AG04450 (cell line): ENCODE measurements at places on chromosomes 2 and 18.

DNA sequence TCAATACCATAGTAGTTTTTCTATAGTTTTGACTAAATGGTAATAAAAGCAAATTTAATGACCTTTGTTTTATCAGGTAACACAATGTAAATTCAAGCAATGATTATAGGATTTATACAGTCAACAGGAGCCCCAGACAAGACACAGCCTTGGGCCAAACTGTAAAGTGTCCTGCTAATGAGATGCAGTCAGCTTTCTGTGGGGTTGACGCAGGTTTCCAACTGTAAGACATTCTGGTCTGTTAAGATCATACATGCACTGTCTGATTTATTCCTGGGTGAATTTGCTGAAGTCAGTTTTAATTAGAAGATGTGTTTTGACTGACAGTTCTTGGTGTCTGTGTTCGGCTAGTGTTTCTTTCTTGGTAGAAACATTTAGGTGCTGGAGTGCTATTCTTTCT is 180.3 kb downstream of the SNTG2 start:
- no peak for DNase-seq

GRCh38 chr2:209368406-209368805 is 55.4 kb upstream of the MAP2 start:
- no peak for DNase-seq

GRCh38 chr2:207180741-207181140 is 15.0 kb upstream of the KLF7 start:
- DNase-seq = no peak

DNA sequence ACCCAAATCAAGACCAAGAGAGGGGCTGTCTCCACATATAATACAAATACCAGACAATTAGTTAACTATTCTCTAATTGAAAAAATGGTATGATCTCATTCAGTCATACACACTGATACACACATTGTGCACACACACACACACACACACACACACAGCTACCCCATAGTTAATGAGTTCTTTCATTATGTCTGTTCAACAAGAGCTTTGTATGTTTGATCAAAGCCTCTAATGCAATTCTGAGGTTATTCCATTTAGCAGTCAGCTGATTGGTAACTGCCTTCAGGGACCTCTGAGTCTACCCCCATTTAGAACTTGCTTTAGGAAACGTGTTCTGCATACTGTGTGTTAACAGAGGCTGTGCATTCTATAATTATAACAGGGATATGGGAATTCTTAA is 741.4 kb upstream of the LRRTM4 start:
- DNase-seq = no peak

- DNase-seq = no peak
These were observed 257.2 kb downstream of the DYSF start for GRCh38 chr2:71710367-71711132.

DNA sequence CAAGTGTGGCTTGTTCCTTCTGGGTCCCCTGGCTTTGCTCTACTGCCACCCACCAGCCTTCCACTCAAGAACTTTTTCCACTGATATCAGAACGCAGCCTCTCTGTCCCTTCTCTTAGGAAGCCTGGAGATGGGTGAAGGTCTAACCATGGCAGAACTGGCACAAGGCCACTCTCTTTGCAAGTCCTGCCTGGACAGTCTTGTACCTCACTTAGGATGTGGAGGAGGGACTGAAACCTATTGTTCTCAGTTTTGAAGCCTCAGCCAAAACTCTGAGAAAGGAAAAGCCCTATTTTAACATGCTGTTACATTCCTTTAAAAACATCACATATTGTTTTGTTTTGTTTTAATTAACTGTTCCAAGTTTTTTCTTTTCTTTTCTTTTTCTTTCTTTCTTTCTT is 58.9 kb upstream of the NCOA1 start:
- no peak for DNase-seq

DNA sequence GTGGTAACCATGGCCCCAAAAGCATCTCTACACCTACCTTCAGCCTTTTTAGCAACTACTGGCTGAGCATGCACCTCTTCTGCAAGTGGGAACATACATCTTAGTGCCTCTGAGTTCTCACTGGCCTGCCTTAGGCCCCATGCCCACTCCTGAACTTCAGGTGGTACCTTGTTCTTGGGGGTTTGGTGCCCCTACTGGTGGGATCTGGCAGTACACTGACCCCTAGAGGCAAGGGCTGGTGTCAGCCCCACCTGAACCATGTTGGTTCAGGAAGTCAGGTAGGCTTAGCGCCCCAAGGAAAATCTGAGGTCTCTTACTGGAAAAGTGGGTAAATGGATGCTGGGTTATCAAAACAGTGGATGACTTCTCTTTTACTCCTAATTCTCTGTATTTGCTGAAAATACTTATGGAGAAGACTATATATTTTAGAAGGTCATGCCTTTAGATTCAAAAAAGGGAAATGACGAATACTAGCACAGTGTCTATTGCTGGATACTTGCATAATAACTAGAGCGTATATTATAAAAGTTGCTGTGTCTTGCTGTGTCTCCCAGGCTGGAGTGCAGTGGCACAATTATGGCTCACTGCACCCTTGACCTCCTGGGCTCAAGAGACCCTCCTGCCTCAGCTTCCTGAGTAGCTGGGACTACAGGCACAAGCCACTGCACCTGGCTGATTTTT is 84.6 kb downstream of the RAB31 start:
- no peak for DNase-seq

DNA sequence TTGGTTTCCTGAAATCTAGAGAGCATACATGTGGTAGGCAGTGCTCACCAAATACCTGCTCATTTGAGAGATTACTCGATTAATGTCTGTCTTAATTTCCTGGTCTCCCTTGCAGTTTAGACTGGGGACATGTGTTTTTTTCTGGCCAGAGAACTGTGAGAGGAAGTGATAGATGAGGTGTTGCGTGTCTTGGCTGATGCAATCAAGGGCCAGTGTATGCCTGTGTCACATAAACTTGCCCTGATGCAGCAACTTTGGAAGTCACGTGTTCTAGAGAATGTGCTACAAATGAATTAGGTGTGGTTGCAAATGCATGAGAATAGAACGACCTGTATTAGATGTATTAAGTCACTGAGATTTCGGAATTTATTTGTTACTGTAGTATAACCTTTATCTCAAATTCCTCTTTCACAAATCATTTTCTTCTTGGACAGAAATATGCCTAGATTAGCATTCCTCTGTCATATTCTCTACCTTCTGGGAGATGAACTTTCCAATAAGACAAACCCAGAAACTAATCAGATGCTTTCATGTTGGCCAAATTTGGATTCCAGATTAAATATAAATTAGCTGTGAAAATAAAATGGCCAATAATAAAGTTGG is 9.9 kb upstream of the IL1A start:
- peak; percentile 69 for DNase-seq

DNA sequence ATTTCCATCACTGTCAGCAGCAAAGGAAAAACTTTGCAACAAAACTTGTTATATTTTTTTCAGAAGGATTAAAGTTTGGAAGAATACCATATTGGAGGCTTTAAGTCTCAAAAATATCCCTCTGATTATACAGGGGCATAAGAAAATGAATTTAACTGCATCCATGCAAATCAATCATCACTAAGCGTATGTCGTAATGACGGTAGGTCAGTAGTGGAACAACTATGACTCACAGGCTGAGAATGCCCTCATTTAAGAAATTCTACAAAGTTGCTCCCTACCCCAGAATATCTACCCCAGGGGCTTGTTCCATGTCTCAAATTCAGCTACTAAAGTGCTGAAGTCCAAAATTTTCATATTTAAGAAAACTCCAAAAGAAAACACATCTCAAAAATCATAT is 12.5 kb upstream of the NAB1 start:
- no peak for DNase-seq

DNA sequence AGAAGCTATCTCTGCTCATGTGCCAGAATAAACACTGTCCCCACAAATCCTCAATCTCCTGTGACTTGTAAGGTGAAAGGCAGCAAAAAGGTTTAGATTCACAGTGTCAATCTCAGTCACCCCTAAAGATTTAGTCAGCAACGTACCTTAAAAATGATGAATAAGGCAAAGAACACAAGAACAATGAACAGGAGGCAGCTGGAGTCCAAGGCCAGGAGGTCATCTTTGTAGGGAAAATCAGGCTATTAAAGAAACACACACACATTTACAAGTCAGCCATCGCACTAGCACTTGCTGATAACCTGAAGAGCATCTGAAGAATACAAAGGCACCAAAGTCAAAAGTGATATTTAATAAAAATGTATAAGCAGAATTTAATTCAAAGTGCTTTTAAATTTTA is 16.6 kb downstream of the LAPTM4A start:
- DNase-seq = no peak

- DNase-seq = no peak
These were observed 17.5 kb upstream of the KANSL1L start for GRCh38 chr2:210188755-210189154.

- DNase-seq = no peak
These were observed 19.7 kb downstream of the CROCC2 start for GRCh38 chr2:240925568-240926515.

DNA sequence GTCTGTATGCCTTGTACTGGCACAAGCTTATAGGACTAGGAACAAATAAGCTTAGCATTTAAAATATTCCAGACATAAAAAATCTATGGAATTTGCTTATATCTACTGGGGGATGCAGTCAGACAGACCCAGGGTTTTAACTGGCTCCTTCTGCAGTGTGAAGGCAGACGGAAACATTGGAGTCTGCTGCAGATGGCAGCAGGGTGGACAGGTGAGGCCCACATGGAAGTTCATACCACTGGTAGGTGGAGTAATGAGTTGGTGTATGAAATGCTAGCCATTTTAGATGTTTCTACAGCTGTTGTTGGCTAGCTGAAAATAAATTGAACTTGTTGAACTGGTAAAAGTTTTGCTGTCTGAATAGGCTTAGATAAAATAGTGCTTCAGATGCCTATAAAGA is 17.7 kb downstream of the SPTBN1 start:
- DNase-seq = no peak

DNA sequence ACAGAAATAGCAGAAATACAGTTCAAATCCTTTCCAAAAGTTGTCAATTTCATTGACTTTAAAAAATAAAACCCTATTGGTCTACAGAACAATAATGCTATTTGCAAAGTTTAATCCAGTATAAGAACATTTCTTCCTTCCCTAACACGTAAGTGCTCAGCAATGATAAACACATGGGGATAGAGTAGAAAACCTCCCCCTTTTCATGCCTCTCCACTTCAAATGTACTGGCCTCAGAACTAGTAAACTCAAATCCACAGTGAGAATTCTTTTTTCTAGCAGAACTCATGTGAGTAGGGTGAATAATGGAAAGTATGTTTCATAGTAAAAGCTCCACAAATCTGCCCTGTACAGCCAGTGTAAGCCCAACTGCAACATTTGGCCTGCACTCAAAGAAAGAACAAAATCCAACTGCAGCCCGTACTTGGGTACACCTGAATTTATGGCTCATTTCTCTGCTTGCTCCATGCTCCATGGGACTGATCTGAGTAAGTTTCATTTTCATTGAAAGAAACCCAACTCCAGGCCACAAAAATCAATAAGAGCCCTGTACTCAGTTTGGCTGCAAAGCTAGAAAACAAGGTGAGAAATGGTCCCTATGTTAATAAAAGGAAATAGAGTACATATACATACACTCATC is 115.0 kb upstream of the RMDN2 start:
- no peak for DNase-seq
